ENCODE measurements at places on chromosomes 13 and 19.

- no peak for DNase-seq
These were observed 661.0 kb downstream of the SLITRK1 start for GRCh38 chr13:83221256-83221655.

- DNase-seq = no peak
These were observed 11.2 kb downstream of the WIZ start for GRCh38 chr19:15438577-15438976.

DNA sequence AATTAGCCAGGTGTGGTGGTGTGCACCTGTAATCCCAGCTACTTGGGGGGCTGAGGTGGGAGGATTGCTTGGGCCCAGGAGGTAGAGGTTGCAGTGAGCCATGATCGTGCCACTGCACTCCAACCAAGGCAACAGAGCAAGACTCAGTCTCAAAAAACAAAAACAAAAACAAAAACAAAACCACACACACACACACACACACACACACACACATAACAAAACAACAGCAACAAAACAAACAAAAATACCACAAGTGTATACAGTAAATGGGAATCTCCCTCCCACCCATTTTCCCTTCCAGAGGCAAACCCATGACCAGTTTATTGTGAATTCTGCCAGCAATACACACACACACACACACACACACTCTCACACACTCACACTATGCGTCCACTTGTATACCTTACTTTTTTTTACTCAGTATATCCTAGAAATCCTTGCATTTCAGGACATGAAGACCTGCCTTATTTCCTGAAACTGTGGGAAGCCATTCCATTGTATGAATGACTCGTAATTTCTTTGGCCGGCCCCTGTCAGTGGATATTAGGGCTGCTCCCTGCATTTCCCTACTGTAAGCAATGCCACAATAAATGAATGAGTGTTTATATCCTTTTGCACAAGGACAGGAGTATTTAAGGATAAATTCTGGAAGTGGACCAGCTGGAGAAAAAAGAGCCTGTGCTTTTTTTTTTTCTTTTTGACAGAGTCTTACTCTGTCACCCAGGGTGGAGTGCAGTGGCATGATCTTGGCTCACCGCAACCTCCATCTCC, 6.9 kb upstream of the PLEKHF1 start:
- DNase-seq = no peak

DNA sequence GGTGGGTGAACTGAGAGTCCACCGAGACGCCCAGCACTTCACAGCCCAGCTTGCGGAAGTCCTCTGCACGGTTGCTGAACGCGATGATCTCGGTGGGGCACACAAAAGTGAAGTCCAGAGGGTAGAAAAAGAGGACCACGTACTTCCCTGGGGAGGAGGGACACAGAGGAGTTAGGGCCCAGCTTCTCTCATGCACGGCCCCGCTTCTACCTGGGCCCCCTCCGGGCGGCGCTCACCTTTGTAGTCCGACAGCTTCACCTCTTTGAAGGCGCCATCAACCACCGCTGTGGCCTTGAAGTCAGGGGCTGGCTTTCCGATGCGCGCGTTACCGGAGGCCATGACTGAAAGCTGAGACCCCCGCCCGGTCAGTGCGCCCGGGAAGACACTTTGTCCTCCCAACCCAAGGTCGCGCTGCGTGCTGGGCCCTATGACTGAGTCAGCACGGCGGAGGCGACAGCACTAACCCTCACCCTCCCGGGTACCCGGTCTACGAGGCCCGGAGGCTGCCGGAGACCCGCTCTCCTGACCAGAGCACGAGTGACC, 606 bp downstream of the PRDX2 start:
- no peak for DNase-seq

- no peak for DNase-seq
These were observed 997.6 kb upstream of the ATXN8OS start for GRCh38 chr13:69109891-69110525.

DNA sequence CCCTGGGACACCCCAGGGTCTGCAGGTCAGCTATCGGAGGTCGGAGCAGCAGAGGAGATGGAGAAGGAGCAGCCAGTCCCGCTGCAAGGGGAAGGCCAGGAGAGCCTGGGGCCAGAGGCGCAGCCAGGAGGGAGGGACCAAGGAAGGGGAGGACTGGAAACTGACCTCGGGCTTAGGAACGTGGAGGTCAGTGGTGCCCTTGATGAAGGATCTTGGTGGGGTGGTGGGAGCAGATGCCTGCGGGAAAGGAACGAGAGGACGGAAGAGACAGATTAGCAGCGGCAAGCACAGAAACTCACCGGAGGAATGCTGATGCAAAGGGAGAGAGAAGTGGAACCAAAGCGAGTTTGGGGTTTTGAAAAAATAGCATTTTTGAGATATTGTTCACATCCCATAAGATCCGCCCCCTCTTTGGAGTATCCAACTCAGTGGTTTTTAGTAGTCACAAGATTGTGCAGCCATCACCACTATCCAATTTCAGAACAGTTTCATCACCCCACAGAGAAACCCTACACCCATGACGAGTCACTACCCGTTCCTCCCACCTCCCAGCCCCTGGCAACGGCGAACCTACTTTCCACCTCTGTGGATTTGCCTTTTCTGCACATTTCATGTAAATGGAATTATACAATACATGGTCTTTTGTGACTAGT, 22.1 kb downstream of the PLEKHF1 start:
- peak; percentile 65 for DNase-seq

- DNase-seq = no peak
These were observed 38.6 kb downstream of the GATAD2A start for GRCh38 chr19:19443902-19444680.

DNA sequence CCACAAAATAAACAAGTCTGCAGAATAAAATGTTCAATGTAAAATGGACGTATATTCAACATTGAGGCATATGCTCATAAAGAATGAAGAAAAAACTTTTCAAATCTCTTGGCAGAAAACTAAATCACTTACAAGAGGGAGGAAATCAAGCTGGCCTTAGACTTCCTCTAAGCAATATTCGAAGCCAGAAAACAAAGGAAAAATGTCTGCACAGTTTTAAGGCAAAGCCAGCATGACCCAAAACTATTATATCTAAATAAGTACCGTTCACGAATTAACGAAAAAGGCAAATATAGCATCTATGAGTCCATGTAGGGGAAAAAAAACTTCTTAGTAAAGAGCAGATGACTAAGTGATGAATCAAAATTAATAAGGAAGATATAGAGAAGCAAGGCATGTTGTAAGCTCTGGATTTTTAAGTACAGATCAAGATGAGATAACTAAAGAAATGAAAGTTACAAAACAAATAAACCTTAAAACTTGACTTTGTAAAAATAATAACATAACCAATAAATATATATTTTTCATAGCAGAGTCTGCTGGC, 101.3 kb downstream of the KCNRG start:
- no peak for DNase-seq

- no peak for DNase-seq
These were observed 17.5 kb upstream of the HTR2A start for GRCh38 chr13:46914341-46914740.

DNA sequence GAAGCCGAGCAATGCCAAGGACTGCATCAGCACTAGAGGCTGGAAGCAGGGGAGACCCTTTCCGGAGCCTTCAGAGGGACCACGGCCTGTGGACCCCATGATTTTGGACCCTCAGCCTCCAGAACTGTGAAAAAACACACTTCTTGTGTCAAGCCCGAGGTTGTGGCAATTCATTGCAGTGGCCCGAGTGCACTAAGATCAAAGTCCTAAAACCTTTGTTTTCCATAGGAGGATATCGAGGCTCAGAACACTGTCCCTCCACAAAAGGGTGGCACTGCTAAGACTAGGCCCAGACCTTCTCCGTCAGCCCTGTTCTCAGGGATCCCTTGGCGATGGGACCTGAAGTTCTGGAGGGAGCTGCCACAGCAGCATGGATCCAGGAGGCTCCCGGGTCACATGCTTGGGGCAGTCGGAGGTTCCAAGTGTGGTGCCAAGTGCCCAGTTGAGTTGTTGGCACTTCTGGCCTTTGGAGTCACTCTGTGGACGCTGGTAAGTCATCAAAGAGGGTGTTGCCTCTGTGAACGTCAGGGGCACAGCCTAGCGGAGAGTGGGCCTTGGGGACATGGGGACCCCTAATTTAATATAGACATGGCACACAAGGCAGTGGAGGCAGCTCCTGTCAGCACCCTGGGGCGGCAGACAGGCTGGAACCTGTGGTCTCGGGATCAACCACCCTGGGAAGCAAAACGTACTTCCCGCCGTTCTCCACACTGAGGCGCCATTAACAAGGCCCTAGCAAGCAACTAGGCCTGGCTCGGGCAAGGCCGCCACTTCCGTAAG, 199.2 kb downstream of the COL4A1 start:
- peak; percentile 43 for DNase-seq

DNA sequence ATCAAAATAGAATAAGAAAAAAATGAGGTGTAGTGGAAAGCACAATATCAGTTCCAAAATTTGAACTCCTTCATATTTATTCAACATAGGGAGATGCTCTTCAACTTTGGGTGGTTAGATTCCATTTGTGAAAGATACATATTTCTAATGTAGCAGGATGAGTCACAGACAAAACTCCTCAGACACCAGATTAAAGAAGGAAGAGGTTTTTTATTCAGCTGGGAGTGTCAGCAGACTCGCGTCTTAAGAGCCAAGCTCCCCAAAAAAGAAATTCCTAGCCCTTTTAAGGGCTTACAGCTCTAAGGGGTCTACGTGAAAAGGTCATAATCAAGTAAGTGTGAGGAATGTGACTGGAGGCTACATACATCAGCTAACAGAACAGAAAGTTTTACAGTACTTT, 6.8 kb upstream of the ZNF765 start:
- DNase-seq = no peak

GRCh38 chr19:17926044-17926443, 6.8 kb upstream of the CCDC124 start:
- no peak for DNase-seq

DNA sequence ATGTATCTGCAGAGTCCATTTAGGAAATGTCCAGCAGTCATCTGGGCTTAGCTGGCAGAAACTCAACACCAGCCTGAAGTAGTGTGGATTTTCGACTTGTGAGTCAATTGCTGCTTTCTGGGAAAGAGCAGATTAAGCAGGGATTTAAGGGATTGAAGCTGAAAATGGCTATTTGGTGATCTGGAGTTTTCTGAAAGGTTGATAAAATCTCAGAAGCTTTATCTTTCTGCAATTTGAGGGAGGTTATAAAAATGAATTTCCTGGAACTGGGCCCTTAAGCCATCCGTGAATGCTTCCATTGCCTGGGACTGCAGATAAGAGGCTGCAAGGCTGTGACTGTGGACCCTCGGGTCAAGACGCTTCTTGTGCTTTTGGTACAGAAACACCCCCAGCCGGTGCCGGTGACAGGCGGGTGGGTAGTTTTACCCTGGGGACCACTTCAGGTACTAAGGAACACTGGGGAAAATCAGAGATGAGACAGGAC, 61.5 kb downstream of the COL4A1 start:
- DNase-seq = peak; percentile 44

DNA sequence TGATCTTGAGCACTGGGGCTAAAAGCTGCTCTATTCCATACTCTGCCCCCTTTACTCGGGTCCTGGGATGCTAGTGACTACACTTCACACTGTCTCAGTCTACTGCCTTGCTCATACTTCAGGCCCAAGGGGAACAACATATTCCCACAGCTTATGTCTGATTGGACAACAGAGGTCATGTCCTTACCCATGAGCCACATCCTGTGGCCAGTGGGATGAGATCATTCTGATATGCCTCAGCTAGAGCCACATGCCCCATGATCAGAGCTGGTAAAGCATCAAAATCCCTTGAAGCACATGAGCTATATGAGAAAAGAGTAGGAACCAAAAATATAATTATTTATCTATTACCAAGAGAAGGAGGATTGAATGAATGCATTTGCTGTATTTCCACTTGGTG, 290.1 kb upstream of the TSHZ3 start:
- no peak for DNase-seq

DNA sequence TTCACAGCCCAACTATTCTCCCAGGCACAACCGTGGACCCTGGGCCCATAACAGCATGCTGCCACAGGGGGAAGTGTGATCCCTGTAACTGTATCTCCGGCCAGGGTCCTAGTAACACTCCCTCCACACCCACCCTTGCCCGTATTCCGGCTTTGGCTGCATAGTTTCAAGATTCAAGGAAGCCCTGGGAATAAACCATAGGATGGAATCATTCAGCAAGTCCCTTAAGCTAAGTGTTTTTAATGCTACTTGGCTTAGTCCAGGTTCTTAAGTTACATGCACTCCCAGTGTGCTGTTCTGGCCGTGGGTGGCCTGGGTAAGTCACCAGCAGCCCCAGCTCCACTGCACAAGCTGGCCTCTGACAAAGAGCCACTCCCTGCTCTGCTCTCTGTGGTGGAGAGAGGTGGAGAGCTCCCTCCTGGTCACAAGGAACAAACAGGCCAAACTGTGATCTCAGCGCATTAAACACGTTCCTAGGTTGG, 532.4 kb upstream of the SGCG start:
- DNase-seq = no peak

DNA sequence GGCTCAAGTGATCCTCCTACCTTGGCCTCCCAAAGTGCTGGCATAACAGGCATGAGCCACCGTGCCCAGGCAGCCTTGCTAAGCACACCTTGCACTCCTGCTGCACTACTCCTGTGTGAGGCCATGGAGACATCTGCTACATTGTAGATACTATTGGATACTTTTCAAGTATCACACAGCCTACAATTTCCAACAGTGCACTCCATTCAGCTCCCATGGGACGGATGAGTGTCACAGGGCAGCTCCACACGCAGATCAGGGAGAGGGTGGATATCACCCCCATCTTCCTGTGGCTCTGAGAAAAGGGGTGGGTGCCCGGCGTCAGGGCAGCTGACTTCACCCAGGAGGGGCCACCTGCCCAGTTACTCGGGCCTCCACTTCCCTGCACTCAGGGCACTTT, 39.1 kb upstream of the CCNE1 start:
- no peak for DNase-seq

- no peak for DNase-seq
These were observed 24.4 kb downstream of the CERS1 start for GRCh38 chr19:18871543-18871942.

DNA sequence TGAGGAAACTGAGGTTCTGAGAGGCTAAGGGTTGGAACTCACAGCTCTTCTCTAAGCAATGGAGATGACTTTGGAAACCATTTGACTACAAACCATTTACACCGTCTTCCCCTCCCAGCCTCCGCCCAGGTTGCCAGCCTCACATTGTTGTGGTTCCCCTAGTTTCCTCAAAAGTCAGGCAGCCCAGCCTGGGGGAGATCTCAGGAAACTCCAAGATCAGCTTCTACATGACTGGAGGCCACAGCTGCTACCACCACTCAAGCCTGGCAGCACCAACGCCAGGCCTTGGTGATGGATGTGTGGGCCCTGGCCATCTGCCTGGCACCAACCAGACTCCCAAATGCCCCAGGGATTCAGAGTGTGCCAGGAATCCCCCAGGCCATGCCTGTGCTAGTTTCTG, 207.9 kb downstream of the TSHZ3 start:
- DNase-seq = no peak

DNA sequence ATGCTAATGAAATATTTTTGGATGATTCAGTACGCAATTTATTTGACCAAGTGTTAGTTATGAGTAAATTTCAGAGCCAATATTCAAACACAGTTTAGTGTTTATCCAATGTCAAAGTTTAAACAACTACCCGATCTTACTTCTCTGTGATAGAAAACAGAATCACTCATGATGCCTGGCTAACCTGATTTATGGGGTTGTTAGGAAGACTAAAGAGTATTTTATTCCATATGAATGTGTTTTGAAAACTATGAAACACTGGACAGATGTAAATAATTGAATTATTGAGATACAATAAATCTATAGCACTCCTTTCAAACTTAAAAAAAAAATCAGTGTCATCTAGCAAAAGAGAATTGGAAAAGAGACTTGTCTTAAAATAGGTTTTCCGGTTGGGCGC, 1181.8 kb downstream of the EFNB2 start:
- DNase-seq = no peak

- no peak for DNase-seq
These were observed 252.7 kb downstream of the TEX29 start for GRCh38 chr13:111572956-111573761.

GRCh38 chr19:11401808-11402543, 17.1 kb downstream of the RGL3 start:
- DNase-seq = no peak

Data from activated CD4-positive, alpha-beta T cell treated with anti-CD3 and anti-CD28 coated beads, Interleukin-2, amount 10 ng/mL, durations not matched to agents 24 days and 14 days (primary cell).